Upper lobe of right lung (tissue), 1 donor: ENCODE measurements at places on chromosomes 6 and 20. TPM values are rescaled to one million over a fixed set of nuclear protein-coding genes. Genes with fewer than 3 reads are reported as not detected.

DNA sequence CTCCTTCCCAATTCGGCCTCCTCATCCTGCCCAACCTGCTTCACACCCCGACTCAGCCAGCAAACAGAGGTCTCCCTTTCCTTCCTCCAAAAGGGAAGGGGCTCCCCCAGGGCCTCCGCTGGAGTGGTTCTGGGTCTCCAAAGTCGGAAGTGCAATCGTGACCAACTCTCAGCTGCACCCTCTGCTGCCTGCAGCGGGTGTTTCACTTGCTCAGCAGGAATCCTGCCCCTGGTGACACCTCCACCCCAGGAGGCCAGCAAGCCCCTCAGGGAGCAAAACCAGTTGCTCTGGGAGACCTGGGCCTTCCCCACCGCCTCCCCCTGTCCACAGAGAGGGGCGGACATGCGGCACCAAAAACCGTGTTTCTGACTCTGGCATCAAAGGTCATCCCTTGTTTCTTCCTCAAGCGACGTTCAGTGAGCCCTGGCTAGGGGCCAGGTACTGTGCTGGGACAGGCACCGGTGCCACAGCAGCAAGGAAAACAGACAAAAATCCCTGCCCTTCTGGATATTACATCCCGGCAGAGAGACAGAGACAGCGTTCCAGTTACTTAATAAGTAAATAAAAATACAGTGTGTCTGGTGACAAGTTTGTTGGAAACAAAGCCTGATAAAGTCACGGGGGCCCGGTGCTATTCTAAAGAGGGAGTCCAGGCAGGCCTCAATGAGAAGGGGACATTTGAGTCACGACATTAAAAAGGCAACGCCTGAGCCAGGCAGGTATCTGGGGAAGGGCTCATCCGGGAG is 219.0 kb downstream of the BMP7 start:
- H3K36me3 ChIP-seq, result no peaks in the 10 kb centered on the region
- H3K4me3 ChIP-seq, result no peak overlapping the region
- H3K27ac ChIP-seq, result no peak overlapping the region

DNA sequence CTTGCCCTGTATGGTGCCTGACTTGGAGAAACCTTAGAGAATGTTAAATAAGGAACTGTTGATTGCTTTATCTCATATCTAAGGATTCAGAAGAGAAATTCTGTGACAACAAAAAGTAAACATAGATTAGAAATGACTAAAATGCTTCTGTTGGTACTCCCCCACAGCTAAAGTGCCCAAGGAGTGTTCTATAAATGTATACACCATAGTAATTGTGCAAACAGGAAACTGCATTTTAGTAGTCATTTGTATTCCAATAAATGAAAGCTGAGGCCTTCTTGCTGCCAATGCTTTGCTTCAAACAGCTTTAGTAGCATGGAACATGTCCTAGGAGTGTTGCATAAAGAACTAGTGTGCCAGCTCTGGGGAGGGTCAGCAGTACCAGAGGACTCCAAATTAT is 343.7 kb upstream of the IRAK1BP1 start:
- H3K4me1 ChIP-seq, result no peaks in the 10 kb centered on the region
- no peak overlapping the region for H3K4me3 ChIP-seq
- H3K36me3 ChIP-seq, result no peaks in the 10 kb centered on the region
- H3K27ac ChIP-seq, result no peak overlapping the region
- H3K27me3 ChIP-seq, result no peaks in the 10 kb centered on the region

DNA sequence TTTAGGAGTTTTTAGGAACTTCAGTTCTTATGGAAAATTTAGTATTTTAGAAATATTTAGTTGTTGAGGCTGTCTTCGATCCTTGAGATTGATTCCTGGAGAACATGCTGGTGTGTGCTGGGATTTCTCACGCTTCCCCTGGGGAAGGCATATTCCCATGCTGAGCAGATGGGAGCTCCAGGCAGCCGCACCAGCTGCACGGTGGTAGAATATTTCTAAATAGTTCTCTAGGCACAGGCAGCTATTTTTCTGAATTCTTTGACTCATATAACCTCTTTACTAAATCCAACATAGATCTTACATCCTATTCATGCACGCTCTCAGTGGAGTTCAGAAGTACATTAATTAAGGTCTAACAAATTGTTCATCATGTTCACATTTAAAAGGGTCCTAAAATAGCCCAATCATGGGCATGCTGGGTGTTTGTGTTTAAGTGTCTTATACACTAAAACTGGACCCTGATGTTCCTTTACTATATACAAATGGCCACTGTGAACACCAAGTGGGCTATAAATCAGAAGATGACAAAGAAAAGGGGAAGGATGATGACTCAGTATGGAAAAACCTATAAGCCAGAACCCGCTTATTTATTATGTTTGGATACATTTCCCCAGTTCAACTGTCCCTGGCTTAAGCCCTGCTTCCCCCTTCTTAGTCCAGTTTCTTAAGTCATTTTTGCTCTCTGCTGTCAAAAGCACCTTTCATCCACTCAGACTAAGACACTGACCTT is 138.5 kb downstream of the UST start:
- H3K36me3 ChIP-seq, result no peaks in the 10 kb centered on the region
- H3K27ac ChIP-seq, result no peak overlapping the region
- H3K4me1 ChIP-seq, result no peaks in the 10 kb centered on the region
- H3K27me3 ChIP-seq, result no peaks in the 10 kb centered on the region
- DNase-seq, result no peak

DNA sequence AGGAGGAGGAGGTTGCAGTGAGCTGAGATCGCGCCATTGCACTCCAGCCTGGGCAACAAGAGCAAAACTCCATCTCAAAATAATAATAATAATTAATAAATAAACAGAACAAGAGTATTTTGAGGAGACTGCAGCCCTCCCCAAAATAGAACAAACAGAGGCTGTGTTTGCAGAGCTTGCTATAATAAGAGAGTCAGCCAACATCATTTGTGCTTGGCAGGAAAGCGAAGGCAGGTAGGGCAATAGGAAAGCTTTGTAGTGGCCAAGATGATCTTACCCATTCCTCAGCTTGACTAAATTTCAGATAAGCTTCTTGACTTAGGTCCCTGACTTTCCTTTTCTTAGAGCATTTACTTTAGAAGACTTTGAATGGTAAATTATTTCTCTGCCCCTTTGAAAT is 6.7 kb downstream of the C6orf141 start:
- no peaks in the 10 kb centered on the region for H3K4me1 ChIP-seq
- H3K36me3 ChIP-seq, result no peaks in the 10 kb centered on the region
- peak overlapping the region; percentile 44 for H3K27ac ChIP-seq
- no peak overlapping the region for H3K4me3 ChIP-seq
- DNase-seq, result no peak

DNA sequence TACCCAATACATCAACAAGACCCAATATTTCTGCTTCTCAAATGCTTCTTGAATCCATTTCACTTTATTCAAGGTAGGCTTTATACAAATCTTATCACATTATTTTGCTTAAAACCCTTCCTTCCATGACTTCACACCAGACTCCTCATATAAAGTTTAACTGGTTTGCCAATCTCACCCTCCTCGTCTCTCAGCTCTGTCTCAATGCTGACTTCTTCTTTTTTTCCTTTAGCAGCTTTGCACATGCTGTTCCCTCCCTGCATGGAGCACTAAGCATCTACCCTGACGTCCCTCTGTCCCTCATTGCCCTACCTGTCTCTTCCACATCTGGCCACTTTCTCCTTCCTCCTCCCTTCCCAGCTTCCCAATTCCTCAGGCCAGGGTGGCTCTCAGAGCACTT is 31.4 kb downstream of the KCNK17 start:
- H3K4me3 ChIP-seq, result no peak overlapping the region
- no peaks in the 10 kb centered on the region for H3K36me3 ChIP-seq
- H3K27me3 ChIP-seq, result no peaks in the 10 kb centered on the region
- no peak for DNase-seq

Gene SLC17A3
- not detected for total RNA-seq

Gene EDN1
- total RNA-seq, result 18.8 TPM
